ENCODE measurements at places on chromosomes 11 and 22.

DNA sequence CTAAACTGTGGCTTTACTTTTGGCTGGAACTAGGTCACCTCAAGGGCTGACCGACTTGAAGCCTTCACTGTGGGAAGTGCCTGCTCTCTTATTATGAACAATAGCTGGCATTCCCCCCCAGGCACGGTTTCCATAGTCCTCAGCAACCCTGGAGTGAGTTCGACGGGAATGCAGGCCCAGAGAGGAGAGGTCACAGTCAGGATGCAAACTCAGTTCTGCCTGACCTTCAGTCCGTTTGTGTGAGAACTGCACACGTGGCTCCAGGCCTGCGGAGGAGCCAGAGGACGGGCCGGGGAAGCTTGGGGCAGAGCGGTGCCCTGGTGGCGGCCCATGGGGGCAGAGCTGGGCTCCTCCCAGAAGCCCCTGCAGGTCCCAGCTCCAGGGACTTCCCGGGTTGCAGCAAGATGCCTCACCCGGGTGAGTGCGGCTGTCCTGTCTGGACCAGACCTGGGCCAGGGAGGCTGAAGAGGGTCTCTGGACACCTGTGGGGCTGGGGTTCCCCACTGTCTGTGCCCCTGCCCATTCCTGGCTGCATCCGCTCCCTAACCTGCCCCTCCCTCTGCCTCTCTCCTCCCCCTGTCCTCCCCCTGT is 17.2 kb downstream of the SLC25A18 start:
- DNase-seq = no peak

DNA sequence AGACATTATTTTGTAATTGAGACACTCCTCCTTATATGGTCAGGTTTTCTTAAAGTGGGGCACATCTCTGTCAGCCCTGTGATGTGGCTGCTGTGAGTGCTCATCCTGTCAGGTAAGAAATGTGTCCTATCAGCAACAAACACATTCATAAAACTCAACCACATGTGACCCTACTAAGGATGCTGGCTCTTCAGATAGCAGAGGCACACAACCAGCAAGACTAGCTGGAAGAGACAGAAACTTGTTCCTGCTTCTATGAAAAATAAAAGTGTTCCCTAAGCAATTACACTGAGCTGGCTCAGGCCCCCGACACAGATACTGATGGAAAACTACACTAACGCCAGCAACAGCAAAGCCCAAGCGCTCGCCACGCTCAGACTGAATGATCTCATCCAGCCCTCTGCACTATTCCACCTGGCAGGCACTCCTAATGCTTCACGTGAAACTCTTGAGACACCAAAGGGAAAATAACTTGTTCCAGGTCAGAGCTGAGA is 49.8 kb upstream of the CYP2D6 start:
- peak; percentile 74 for DNase-seq

DNA sequence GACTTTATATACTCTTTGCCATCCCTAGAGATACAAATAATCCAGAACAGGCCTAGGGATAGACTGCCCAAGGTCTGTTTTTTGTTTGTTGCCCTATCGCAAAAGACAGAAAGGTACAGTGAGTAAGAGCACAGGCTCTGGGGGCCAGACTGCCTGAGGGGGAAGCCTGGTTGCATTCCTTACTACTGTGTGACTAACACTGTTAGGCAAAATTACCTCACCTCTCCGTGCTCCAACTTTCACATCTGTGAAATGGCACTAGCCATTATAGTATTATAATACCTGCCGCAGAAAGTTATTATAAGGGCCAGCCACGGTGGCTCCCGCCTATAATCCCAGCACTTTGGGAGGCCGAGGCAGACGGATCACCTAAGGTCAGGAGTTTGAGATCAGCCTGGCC is 14.5 kb downstream of the SLC35F2 start:
- DNase-seq = no peak

- DNase-seq = no peak
Measured at GRCh38 chr11:70352601-70353000, 45.7 kb upstream of the CTTN start.

- DNase-seq = no peak
Measured at GRCh38 chr11:111355956-111356659, 23.0 kb downstream of the POU2AF1 start.

- DNase-seq = no peak
Measured at GRCh38 chr22:31695423-31695822, 33.4 kb upstream of the PISD start.

- peak; percentile 45 for DNase-seq
Measured at GRCh38 chr22:35051791-35052190, 14.2 kb upstream of the ISX start.

DNA sequence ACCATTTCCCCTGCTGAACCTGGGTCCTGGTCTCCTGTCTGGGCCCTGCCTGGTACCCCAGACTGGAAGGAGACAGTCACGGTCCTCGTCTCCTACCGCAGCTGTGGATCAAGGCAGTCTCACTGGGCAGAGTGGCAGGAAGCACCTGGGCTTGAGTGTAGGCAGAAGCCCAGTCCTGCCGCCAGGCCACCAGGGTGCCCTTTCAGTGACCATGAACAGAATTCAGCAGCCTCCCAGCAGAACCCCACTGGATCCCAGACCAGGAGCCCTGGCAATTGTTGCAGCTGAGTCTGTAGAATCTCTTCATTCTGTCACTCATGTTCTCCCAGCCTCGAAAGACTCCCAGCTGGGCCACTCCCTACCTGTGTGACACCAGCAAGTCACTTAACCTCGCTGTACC is 25.5 kb upstream of the CREB3L1 start:
- DNase-seq = no peak

GRCh38 chr11:131378931-131379330 is 8.5 kb downstream of the NTM start:
- DNase-seq = no peak

GRCh38 chr22:29701155-29701999 is 18.4 kb upstream of the CABP7 start:
- no peak for DNase-seq

Data from activated CD4-positive, alpha-beta T cell treated with anti-CD3 and anti-CD28 coated beads, Interleukin-2, Interleukin-4, amounts not matched to agents 100 ng/mL and 50 ng/mL, durations not matched to agents 16 hours and 8 hours (primary cell).